ENCODE measurements at places on chromosomes 7 and 10. TPM values are rescaled to one million over a fixed set of nuclear protein-coding genes. Genes with fewer than 3 reads are reported as not detected.

- peaks cover 48% of the 10 kb centered on the region for H3K4me1 ChIP-seq
- DNase-seq = no peak
- peaks cover 82% of the 10 kb centered on the region for H3K27me3 ChIP-seq
Measured at GRCh38 chr10:129968853-129969183, 4.7 kb upstream of the EBF3 start.

DNA sequence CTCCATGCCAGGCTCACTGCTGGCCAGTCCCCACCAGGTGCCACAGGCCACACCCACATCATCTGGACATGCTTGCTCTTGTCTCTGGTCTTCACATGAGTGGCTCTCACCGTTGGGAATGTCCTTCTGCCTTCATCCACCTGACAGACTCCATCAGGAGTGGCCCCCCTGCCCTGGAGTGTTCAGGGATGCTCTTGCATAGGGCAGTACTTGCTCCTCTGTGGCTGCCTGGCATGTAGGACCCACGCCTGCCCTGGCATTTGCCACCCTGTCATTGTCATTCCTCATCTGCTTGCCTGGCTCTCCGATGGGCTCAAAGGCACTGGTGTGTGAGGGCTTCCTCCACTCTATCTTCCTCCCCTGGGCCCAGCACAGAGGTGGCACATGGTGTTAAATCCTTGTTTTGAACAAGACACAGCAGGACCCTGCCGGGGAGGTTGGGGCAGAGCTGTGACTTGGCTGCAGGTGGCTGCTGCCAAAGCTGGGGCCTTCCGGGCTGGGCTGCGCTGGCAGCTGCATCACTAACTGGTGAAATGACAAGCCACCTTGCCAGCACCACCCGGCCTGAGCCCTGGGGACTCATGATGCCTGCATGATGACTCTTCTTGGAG is 1.8 kb downstream of the SH2D4B start:
- no peak overlapping the region for H3K4me3 ChIP-seq
- no peaks in the 10 kb centered on the region for H3K36me3 ChIP-seq
- no peak for DNase-seq
- H3K4me1 ChIP-seq = no peaks in the 10 kb centered on the region
- H3K27ac ChIP-seq = peak overlapping the region; percentile 86

The GNGT1 gene
- not detected for total RNA-seq

DNA sequence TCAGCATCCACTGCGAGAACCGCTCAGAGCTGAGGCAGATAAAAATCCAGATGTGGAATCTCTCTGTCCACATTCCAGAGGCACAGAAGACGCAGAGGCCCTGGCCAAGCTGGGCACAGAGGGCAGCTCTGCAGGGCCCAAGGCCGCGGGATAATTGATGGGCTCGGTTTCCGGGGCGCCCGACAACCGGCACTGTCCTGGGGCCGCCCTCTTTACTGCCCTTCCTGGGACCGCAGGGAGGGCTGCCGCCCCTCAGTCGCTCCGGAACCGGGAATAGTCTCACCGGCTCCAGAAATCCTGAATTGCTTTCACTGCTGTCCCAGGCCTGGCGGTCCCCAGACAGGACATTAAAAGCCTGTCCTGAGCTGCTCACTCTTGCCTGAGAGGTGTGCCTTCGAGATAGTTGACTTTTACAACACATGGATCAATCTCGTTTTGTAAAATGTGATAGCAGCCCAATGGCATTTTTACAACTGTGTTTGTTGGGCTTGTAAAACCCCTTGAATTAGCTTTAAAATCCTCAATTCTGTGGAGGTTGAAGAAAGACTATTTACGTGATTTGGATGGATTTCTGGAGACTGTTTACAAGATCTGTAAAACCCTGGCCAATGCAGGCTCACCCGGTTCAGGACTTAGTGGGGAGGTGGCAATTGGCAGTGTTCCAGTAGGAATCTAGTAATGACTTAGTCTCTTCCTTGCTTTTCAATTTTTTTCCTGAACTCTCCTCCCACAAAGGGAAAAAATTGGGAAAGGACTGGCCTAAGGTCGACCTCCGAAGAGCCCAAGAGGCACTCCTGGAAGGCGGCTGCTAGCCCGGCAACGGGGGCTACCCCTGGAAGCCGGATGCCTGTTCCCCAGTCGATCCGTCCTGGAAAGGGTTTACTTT is 1.4 kb upstream of the HOXA6 start:
- no peak for DNase-seq
- peaks cover 40% of the 10 kb centered on the region for H3K4me1 ChIP-seq
- no peak overlapping the region for H3K4me3 ChIP-seq
- peaks cover 100% of the 10 kb centered on the region for H3K27me3 ChIP-seq
- no peak overlapping the region for H3K27ac ChIP-seq
- no peaks in the 10 kb centered on the region for H3K36me3 ChIP-seq

GRCh38 chr7:114623146-114623545 is 208.5 kb downstream of the FOXP2 start:
- H3K27me3 ChIP-seq = no peaks in the 10 kb centered on the region
- no peak for DNase-seq
- no peaks in the 10 kb centered on the region for H3K4me1 ChIP-seq
- no peak overlapping the region for H3K4me3 ChIP-seq
- no peak overlapping the region for H3K27ac ChIP-seq

- no peak overlapping the region for H3K27ac ChIP-seq
- no peak overlapping the region for H3K4me3 ChIP-seq
- H3K4me1 ChIP-seq = no peaks in the 10 kb centered on the region
- H3K27me3 ChIP-seq = no peaks in the 10 kb centered on the region
- no peak for DNase-seq
Measured at GRCh38 chr10:34396663-34397062, 418.4 kb downstream of the PARD3 start.

The ZFAND4 gene
- total RNA-seq = 10.1 TPM

- no peaks in the 10 kb centered on the region for H3K36me3 ChIP-seq
- no peak overlapping the region for H3K27ac ChIP-seq
- DNase-seq = no peak
- no peak overlapping the region for H3K4me3 ChIP-seq
- no peaks in the 10 kb centered on the region for H3K27me3 ChIP-seq
- no peaks in the 10 kb centered on the region for H3K4me1 ChIP-seq
Measured at GRCh38 chr10:12969951-12970350, 31.6 kb downstream of the CCDC3 start.

The GOLGA7B gene
- total RNA-seq = 0.11 TPM

GRCh38 chr7:156576216-156577058 is 64.1 kb upstream of the RNF32 start:
- H3K4me3 ChIP-seq = no peak overlapping the region
- no peaks in the 10 kb centered on the region for H3K36me3 ChIP-seq
- H3K27ac ChIP-seq = no peak overlapping the region
- DNase-seq = no peak
- no peaks in the 10 kb centered on the region for H3K4me1 ChIP-seq
- no peaks in the 10 kb centered on the region for H3K27me3 ChIP-seq

DNA sequence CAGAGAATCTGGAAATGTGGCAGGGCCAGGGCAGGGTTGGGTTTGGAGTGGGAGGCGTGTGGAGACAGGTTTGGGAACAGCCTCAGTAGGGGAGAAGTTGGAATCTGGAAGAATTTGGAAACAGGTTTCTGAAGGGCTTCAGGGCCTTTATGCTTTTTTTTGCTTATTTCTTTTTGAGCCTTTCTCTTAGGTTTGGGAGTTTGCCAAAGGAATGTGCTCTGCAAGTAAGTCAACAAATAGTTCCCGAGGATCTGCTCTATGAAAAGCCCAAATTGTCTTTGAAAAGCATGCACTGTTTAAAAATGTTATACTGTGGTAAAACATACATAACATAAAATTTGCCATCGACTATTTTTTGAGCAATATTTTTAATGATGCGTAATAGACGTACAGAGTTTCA is 86.7 kb upstream of the ADRB1 start:
- no peak overlapping the region for H3K27ac ChIP-seq
- H3K4me1 ChIP-seq = peaks cover 33% of the 10 kb centered on the region
- DNase-seq = no peak
- no peaks in the 10 kb centered on the region for H3K27me3 ChIP-seq
- H3K36me3 ChIP-seq = no peaks in the 10 kb centered on the region
- H3K4me3 ChIP-seq = no peak overlapping the region

- no peak overlapping the region for H3K4me3 ChIP-seq
- no peak overlapping the region for H3K27ac ChIP-seq
- no peaks in the 10 kb centered on the region for H3K4me1 ChIP-seq
- no peaks in the 10 kb centered on the region for H3K27me3 ChIP-seq
- no peak for DNase-seq
- no peaks in the 10 kb centered on the region for H3K36me3 ChIP-seq
Measured at GRCh38 chr7:142835487-142835886, 19.4 kb upstream of the EPHB6 start.

GRCh38 chr7:148436571-148436970 is 154.0 kb upstream of the C7orf33 start:
- no peak overlapping the region for H3K4me3 ChIP-seq
- H3K27me3 ChIP-seq = peaks cover 13% of the 10 kb centered on the region
- H3K36me3 ChIP-seq = no peaks in the 10 kb centered on the region
- H3K4me1 ChIP-seq = no peaks in the 10 kb centered on the region
- no peak for DNase-seq

GRCh38 chr7:139602143-139602722 is 78.7 kb downstream of the CLEC2L start:
- peaks cover 100% of the 10 kb centered on the region for H3K36me3 ChIP-seq
- DNase-seq = no peak
- H3K4me3 ChIP-seq = no peak overlapping the region
- H3K27me3 ChIP-seq = no peaks in the 10 kb centered on the region

- DNase-seq = no peak
- peaks cover 34% of the 10 kb centered on the region for H3K36me3 ChIP-seq
- peaks cover 49% of the 10 kb centered on the region for H3K4me1 ChIP-seq
Measured at GRCh38 chr10:28587270-28587969, 54.5 kb downstream of the WAC start.

DNA sequence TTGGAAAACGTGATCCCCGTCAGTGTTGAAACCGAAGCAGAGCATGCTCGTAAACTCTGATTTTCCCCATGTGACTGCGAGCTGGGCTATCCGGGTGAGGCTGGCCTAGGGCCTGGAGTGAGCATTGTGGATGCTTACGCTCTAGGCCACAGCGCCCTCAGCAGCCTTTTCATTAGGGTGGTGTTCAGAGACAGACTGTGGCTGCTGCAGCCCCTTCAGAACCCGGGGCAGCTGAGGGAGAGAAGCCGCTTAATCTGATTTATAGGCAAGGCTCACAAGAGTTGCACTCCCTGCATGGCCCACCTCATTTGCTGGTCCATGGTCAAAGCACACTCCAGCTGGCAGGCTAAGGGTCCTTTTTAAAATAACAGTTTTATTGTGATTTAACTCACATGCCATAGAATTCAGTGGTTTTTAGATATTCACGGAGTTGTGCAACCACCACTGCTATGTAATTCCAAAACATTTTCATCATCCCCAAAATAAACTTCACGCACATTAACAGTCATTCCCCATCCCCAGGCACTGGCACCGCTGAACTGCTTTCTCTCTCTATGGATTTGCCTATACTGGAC is 72.5 kb downstream of the SYPL1 start:
- no peak overlapping the region for H3K4me3 ChIP-seq
- peaks cover 6% of the 10 kb centered on the region for H3K27me3 ChIP-seq
- H3K36me3 ChIP-seq = no peaks in the 10 kb centered on the region
- DNase-seq = no peak
- H3K4me1 ChIP-seq = peaks cover 21% of the 10 kb centered on the region

DNA sequence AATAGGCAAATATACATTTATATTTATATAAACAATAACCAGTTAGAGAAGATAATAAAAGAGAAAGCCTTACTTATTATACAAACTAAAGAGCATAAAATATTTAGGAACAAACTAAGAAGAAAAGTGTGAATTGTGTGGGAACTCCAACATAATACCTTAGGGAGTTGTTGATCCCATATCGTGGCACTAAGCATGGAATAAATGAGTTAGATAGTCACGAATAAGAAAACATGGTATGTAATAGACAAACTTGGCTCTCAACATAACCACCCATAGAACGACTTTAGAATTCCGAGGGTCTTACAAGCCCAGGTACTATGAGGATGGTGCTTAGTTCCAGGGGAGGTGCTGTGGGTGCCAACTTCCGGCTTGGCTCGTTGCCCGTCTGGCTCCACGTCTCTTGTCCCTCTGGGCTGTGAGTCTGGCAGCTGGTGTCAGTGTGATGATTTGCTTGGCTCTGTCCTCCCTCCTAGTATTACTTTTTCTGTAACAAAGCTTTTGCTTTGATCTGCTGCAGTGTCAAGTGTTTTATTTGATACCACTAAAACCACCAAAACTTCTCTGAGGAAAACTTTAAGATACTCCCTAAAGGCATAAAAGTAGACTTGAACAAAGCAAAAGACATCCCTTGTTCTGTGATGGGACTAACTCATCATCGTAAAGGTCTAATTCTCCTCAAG is 9.5 kb upstream of the RBM20 start:
- peak overlapping the region; percentile 52 for H3K27ac ChIP-seq
- H3K27me3 ChIP-seq = no peaks in the 10 kb centered on the region
- H3K36me3 ChIP-seq = no peaks in the 10 kb centered on the region
- H3K4me3 ChIP-seq = no peak overlapping the region

The PLEKHA1 gene
- 48.8 TPM for total RNA-seq

DNA sequence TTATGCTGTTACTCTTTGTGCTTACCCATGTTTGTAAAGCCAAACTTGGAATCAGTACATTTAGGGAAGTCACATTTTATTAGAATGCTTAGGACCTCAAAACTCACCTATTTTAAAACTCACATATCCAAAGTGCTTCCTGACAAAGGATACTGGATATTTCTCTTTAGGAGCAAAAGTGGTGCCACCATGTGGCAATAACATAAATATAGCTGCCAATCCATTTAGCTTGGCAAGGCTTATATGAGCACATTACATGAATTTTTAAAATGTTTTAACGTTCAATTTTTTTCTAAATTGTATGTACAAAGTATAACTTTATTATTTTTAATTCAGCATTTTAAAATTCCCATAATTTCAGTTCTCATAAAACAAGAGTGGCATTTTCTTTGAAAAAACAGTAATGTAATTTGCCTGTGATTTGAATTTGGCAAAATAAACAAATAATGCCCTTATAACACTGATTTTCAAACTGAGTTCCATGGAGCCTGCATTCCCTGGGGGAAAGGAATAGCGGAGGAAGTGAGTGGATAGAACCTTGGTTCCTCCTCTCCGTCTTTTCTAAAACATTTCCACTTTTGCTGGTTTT is 75.4 kb downstream of the HDAC9 start:
- no peak overlapping the region for H3K4me3 ChIP-seq
- no peaks in the 10 kb centered on the region for H3K4me1 ChIP-seq
- no peak for DNase-seq
- peaks cover 6% of the 10 kb centered on the region for H3K36me3 ChIP-seq
- H3K27ac ChIP-seq = no peak overlapping the region
- no peaks in the 10 kb centered on the region for H3K27me3 ChIP-seq

GRCh38 chr7:20745702-20746101 is 41.0 kb downstream of the SP8 start:
- no peak overlapping the region for H3K27ac ChIP-seq
- H3K36me3 ChIP-seq = no peaks in the 10 kb centered on the region
- no peak for DNase-seq
- H3K27me3 ChIP-seq = no peaks in the 10 kb centered on the region

- no peak for DNase-seq
- H3K27me3 ChIP-seq = no peaks in the 10 kb centered on the region
- H3K27ac ChIP-seq = peak overlapping the region; percentile 96
- H3K4me3 ChIP-seq = no peak overlapping the region
Measured at GRCh38 chr7:112448891-112449290, 1.4 kb upstream of the IFRD1 start.

The PCDH15 gene
- total RNA-seq = 0.21 TPM

- H3K27me3 ChIP-seq = no peaks in the 10 kb centered on the region
- no peaks in the 10 kb centered on the region for H3K4me1 ChIP-seq
- H3K4me3 ChIP-seq = no peak overlapping the region
- no peak overlapping the region for H3K27ac ChIP-seq
Measured at GRCh38 chr7:3688842-3689241, 387.8 kb downstream of the SDK1 start.
